Activated CD8-positive, alpha-beta memory T cell treated with anti-CD3 and anti-CD28 coated beads for 24 hours (primary cell): ENCODE measurements at places on chromosomes 1 and 21.

GRCh38 chr1:110393691-110394492 is 3.1 kb upstream of the SLC16A4 start:
- no peak for DNase-seq

- DNase-seq: no peak
Observed at GRCh38 chr1:4838231-4838630, 183.8 kb downstream of the AJAP1 start.

DNA sequence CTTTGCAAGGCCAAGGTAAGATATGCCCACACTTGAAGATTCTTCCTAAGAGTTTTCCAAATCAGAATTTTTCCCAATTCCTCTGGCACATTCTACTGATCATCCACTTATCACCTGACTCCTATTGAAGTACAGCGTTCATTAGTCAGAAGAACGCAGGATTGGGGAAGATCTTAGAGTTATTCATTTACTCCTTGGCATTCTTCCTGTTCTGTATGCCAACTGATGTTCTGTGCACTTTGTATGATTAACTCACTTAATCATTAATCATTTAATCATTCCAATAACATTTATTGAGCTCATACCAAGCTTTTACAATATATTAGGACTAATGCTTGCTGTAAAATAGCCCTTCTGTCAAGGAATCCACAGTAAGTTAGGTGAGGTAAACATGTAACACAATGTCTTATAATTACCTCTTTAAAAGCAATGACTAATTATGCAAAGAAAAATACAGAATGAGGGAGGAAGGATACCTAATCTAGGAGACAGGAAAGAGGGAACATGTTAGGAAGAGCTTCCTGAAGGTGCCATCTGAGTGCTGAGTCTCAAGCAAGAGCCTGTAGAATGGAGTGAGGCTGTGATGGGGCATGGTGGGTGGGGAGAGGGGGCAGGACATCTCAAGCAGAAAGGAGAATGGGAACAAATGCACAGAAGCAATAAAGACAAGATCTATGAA is 71.1 kb upstream of the DPT start:
- DNase-seq: no peak

DNA sequence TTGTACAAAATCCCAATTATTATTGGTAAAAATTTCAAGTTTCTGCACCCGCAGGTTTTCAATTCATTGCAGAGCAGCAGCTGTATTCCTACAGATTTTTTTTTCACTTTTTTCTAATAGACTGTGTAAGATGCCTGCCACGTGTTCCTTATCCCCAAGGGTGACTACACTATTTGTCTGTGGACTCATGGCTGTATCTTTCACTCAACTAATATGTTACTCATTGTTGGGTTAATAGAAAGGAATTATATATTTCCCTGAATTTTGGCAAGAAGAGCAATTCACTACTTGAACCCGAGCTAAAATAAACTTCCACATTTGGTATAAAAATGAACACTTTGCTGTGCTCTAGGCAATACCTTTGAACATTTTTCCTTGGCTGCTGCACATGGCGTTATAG is 158.7 kb downstream of the NCAM2 start:
- DNase-seq: no peak

DNA sequence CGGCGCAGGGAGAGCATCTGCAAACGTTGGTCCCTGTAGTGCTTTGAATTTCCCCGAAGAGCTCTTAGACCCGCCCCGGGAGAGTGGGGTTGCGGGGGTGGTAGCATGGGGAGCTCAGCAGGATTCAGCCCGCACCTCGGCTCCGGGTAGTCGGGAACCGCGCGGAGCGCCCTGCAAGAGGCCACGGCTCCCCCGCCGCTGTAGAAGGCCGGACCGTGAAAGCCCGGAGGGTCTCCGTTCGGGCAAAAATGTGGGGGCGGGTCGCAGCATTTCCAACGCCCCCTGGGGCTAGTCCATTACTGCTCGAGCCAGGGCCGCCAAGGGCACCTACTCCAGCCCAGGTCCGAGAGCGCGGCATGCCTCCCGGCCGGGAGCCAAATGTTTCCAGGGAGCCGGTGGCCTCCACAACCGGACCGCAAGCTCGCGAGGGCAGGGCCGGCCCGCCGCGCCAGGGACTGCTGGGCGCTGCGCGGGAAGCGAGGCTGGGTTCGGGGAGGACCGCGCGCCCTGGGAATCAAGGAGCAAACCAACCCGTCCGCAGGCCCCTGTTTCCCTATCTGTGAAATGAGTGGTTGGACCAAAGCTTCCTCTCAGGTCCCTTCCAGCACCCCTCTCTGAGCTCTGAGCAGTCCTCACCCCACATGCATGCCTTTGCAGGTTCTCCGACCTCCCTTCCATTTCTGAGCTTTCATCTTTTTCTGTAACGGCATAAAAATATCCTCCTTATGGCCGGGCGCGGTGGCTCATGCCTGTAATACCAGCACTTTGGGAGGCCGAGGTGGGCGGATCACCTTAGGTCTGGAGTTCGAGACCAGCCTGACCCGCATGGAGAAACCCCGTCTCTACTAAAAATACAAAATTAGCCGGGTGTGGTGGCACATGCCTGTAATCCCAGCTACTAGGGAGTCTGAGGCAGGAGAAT is 775 bp upstream of the TMEM63A start:
- DNase-seq: peak; percentile 75

- no peak for DNase-seq
Observed at GRCh38 chr1:94974241-94974640, 47.3 kb upstream of the CNN3 start.
